ENCODE measurements at places on chromosomes 7 and 10.

GRCh38 chr10:72223743-72224101, 7.6 kb upstream of the ASCC1 start:
- peak; percentile 41 for DNase-seq

DNA sequence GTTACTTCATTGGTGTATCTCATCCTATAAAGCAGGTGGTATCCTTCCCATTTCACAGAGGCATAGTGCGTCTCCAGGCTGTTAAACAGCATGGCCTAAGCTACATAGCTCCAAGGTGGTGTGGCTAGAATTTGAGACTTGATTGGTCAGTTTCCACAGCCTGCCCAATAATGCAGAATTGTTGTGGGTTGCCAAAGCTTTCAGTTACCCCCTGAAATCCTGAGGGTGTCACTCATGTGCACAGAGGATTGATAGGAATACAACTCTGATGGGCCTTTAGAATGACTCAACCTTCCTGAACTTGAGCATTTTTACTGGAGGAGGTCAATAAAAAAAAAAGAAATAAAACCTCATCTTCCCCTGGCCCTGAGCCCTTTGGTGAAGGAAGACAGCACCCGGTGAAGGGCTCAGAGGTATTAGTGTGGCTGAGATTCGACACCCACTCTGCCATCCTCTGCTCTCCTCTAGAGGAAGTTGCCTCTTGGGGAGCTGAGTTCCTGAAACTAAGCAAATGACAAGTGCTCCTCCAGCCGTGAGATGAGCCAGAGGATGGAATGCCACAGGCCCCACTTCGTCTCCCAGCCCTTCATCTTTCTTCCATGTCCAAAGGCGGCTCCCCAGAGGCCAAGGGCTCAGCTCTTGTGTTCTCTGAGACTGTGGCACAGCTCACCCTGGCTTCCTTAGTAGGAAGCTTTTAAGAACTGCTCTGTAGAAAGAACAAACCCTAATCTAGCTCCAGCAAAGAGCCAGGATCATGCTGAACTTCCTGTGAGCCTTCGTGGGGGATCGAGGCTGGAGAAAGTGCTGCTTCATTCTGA, 1.0 kb downstream of the ACSL5 start:
- peak; percentile 43 for DNase-seq

DNA sequence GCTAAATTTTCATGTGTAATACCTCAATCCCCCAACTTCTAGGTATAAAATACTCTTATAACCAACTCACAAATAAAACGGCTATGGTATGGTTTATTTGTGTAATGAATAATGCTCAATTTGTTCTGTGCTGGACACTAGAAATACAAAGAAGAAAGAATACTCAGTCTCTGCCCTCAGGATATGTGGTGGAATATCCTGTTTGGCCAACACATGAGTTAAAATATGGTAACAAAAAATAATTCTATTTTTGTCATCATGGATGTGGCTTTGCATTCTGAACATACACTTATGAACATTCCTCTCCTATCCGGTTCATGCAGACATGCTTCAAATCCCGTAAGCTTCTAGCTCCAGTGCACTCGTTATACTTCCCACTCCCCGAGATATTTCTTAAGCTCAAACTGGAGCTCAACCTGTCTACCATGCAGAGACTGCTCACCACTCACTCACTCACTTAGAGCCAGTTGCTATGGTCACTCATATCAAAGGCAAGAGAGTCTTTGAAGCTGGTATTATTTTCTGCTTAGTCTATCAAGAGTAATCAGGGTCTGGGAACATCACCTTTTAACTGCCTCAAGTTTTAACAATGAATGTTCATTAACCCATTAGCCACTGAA, 53.8 kb upstream of the SLC16A12 start:
- DNase-seq = no peak

GRCh38 chr10:5547931-5548660, 23.3 kb downstream of the CALML3 start:
- DNase-seq = no peak

DNA sequence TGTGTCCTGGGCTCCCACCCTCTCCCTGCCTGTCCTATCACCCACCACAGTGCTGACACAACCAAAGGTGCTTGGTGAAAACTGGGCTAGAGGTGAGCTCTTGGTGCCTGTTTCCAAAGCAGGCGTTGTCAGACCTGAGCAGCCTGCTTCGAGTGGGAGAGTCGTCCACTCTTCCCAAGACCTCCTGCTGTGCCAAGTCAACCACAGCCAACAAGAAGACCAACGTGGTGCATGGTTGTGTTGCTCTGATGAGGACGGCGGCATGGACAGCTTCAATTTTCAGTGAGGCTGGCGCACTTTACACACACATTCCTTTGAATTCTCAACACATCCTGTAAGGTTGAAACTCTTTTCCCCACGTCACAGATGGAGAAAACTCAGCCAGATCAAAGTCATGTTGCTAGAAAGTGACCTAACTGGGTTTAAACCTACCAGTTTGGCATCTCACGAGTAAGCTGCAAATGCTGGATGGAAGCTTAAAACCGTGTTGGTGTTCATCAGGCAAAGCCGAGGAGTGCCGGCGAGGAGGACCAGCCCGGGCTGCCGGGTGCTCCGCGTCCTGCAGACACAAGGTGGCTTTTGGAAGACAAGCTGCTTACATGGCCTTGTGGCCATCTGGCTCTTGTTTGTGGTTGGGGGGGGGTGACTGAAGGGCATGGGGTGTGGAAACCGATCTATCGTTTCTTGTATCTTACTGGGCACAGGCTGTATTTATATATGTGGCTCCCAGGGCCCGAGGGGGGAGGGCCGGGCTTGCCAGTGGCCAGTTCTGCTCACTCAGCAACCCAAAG, 39.3 kb downstream of the INSIG1 start:
- peak; percentile 5 for DNase-seq

DNA sequence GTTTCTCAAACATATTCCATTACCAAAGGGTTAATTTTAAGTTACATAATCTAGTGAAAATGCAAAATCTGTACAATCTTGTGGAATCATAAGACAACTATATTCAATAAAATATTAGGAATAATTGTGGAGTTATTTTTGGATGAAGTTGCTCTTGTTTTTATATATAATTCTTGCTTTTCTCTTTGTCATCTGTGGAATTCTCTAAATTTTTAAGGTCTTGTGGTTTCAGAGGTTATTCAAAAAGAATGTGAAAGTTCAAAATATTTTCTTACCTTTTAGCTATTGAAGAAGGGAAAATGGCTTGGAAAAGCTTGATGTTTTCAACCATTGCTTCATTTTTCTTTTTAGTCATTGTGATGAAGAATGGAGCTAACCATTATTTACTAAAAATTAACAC, 552.1 kb downstream of the TFEC start:
- DNase-seq = no peak

DNA sequence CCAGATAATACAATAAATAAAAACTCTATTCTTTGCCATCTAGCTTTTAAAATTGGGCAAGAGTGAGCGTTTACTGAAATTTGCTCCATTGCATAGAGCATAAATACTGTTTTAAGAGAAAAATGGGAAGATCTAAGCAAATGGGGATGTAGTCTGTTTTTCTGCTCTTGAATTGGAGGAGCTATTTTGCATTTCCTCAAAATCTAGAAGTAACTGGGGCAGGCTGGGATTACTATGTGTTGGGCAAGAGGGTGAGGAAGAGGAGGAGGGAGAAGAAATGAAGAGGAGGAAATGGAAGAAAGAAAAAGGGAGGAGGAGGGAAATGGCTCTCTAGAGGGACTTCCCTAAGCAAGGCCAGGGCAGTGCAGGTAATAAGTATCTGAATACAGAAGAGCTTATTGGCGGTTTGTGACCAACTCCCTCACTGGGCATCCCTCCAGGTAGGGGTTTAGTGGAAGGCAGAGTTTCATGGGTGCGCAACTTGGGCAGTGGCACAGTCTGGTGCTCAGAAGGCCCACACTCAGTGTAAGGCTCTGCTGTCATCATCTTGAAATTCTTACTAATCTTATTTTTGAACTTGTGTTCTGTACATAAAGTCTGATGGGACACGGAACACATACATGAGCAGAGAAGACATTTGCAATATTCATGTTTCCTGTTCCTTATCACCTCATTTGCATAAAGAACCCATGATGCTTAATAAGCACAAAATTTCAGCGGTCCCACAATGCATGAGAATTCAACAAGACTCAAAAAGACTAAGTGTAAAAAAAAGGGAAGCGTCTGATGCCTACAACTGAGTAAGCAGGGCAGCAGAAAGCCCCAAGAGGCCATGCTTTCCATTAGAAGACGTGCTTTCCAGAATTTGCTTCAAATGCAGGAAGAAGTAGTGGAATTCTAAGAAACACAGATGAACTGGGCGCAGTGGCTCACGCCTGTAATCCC, 116.9 kb downstream of the EVX1 start:
- no peak for DNase-seq

DNA sequence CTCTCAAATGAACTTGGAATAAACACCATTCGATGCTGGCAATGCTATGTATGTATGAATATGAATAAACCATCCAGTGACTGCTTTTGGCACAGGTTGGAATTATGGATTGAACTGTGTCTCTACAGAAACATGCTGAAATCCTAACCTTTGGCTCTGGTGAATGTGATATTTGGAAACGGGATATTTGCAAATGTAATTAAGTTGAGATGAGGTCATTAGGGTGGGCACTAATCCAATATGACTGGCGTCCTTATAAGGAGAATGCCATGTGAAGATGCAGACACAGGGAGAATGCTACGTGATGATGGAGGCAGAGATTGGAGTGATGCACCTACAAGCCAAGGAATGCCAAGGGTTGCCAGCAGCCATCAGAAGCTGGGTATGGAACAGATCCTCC, 3.4 kb upstream of the ACTR3B start:
- DNase-seq = no peak

DNA sequence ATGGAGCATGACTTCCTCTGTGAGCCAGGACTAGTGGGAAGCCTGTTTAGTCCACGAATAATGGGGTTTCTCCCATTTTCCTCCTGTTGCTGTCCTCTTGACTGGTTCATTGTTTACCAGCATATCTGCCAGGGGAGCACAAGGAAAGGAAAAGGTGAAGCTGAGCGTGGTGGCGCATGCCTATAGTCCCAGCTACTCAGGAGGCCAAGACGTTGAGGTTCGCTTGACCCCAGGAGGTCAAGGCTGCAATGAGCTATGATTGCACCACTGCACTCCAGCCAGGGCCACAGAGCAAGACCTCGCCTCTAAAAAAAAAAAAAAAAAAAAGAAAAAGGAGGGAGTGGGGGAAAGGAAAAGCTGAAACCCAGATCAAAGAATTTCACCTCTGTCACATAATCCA, 5.8 kb upstream of the IL2RA start:
- DNase-seq = peak; percentile 10

GRCh38 chr7:90678986-90679385, 82.9 kb downstream of the CDK14 start:
- no peak for DNase-seq

- DNase-seq = no peak
Measured at GRCh38 chr7:39923091-39923490, 27.0 kb upstream of the CDK13 start.

GRCh38 chr10:49082766-49083165, 32.6 kb downstream of the VSTM4 start:
- DNase-seq = no peak

- DNase-seq = no peak
Measured at GRCh38 chr7:81492910-81493309, 276.9 kb downstream of the HGF start.

- DNase-seq = peak; percentile 67
Measured at GRCh38 chr7:43625453-43625852, 42.5 kb downstream of the STK17A start.

GRCh38 chr10:82924711-82925110, 1049.7 kb downstream of the NRG3 start:
- DNase-seq = no peak

GRCh38 chr7:91571601-91572000, 307.4 kb downstream of the FZD1 start:
- no peak for DNase-seq

GRCh38 chr10:19168584-19168983, 120.0 kb downstream of the MALRD1 start:
- DNase-seq = no peak

DNA sequence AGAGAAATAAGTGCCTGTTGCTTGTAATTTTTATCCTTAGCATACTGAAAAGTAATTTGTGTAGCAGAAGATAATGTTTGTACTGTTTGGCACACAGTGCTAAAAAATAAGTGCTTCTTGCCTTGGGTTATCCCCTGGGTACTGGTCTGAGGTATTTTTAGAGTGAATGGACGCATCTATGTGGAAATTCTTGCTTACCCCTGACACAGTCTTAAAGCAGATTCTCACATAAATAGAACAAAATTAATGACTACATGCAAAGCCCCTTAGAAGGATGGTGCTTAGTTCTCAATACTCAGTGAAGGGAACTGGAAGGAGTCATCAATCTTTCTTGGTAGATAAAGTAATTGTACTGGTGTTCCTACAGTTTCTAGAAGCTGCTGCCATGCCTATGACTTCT, 548.6 kb downstream of the ARL4A start:
- DNase-seq = no peak

DNA sequence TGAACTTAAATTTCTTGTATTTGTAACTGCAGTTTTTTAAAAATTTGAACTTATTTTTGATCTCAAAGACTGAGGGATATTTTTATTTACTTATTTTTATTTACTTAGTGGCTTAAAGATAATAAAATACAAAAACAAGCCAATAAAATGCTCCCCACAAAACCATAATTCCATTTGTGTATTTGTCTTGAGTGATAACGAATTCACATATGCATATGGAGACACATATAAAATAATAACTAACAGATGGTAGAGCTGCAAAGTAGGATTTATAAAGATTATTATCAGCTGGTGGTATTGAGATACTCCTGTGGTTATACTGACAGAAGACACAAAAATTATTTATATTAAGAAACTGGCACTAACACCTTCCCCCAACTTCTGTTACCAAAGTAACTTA, 90.2 kb upstream of the RPA3 start:
- no peak for DNase-seq

DNA sequence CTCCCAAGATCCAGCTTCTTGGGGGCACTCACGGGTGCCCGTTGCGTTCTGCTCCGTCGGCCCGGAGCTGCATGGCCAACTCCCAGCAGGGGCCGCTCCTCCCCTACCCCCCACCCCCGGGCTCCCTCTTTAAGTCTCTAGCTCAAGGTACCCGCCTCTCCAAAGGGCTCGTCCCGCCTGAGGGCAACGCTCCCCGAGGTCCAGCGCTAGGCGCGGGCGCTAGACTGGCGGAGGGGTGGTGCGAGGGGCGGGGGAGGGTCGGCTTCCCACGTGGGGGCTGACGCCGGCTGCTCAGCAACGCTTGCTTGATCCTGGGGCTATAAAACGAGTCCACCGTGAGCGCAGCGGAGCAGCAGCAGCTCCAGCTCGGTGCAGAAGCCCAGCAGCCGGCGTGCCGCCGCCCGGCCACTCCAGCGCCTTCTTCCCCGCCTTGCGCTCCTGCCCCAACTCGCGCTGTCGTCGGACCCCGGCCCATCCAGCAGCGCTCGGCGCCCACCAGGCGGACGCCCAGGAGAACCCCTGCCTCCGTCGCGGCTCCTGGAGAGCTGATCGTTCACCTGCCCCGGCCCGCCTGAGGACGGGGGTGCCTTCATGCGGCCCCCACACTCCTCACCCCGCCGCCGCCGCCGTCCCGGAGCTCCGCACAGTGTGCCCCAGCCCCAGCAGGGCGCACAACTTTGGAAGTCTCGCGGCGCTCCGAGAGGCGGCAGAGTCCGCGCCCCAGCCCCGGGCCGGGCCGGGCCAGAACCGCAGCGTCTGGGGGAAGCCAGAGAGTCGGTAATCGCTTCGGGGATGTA, at the start of gene ADRA2A:
Gene ADRA2A (plus strand): TSS at position 348 of the 797 bp plus-strand sequence. CDS start 968 bp downstream, outside the sequence.
- peak; percentile 30 for DNase-seq

- DNase-seq = no peak
Measured at GRCh38 chr7:66697449-66698438, 42.8 kb upstream of the RABGEF1 start.
